ENCODE measurements at places on chromosomes 7 and 10.
A peak's percentile ranks its signal among the peaks of the same experiment; 100 is the strongest.

DNA sequence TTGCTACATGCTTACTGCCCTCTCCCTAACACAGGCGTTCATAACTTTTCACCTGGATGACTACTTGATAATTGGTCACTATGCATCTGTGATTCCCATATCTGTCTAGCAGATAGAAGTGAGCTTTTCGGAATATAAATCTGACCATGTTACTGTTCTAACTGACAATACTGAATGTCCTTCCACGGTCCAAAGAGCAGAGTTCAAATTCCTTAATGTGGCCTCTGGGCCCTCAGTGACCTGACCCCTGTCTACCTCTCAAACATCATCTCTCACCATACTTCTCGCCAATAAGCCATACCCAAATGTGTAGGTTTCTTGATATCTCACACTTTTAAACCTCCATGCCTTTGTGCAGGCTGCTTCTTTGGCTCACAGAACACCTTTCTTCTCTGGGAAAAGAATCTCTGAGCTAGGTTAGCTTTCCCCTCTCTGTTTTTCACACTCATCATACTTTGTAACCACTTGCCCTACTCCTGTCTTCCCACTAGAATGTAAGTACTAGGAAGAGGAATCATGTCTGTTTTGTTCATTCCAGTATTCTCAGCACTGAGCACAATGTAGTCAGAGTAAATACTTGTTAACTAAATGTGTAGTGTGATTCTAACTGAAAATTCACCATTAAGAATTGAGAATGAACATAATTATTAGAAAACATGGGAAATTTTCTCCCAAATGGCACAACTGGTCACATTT, 39.2 kb upstream of the LRRC17 start:
- DNase-seq: no peak

GRCh38 chr7:104175361-104175984, 32.3 kb downstream of the ORC5 start:
- DNase-seq: no peak

- DNase-seq: no peak
These were observed 177.0 kb upstream of the AKR1E2 start for GRCh38 chr10:4648999-4649398.

- DNase-seq: no peak
These were observed 103.1 kb downstream of the ZNF467 start for GRCh38 chr7:149670288-149670687.

GRCh38 chr10:35004651-35005050, 85.5 kb downstream of the CUL2 start:
- no peak for DNase-seq

GRCh38 chr7:119665796-119666195, 607.2 kb upstream of the KCND2 start:
- DNase-seq: no peak

DNA sequence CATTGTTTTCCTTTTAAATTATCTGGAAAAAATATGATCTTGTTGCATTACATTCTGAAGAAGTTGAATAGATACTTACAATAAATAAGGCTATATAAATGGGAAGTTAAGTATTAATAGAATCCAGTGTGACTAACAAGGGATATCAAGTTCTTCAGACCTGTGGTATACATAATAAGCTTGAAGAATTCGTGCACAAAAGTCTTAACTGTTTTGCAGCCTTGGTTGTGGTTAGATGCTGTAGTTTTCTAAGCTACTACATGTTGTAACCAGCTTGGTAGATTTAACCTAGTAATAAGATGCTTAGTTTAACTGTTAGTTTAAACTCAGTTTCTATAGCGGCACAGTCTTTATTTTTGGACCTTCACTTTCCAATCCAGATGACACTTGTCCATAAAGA, 106.2 kb upstream of the GLCCI1 start:
- no peak for DNase-seq

- DNase-seq: no peak
These were observed 114.8 kb downstream of the TSPAN12 start for GRCh38 chr7:120743128-120743527.

DNA sequence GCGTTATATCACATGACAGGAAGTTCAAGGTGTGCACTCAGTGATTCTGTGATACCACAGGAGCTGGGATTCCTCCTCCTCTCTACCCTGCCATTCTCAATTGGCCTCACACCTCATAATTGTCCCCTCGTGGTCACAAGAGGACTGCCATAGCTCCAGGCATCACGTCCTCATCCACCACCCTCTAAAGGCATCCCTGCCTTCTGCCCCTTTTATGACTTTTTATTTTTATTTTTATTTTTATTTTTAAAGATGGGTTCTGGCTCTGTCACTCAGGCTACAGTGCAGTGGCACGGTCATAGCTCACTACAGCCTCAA, 47.0 kb downstream of the PDGFA start:
- DNase-seq: no peak

DNA sequence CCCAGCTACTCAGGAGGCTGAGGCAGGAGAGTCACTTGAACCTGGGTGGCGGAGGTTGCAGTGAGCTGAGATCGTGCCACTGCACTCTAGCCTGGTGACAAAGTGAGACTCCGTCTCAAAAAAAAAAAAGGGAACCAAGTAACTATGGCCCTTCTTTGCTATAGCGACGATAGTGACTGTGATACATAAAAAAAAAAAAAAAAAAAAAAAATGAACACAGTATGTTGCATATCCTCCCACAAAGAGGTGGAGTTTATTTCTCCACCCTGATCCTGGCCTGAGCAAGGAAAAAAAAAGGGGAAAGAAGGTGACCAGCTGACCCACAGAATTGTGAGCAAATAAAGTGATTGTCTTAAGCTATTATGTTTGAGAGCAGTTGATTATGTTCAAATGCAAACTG, 42.3 kb upstream of the STEAP1B start:
- DNase-seq: no peak

GRCh38 chr7:47183862-47184590, 397.9 kb downstream of the TNS3 start:
- no peak for DNase-seq

GRCh38 chr10:108797573-108797972, 1125.7 kb downstream of the XPNPEP1 start:
- no peak for DNase-seq

- DNase-seq: no peak
These were observed 155.0 kb upstream of the CHST15 start for GRCh38 chr10:124248056-124249045.

DNA sequence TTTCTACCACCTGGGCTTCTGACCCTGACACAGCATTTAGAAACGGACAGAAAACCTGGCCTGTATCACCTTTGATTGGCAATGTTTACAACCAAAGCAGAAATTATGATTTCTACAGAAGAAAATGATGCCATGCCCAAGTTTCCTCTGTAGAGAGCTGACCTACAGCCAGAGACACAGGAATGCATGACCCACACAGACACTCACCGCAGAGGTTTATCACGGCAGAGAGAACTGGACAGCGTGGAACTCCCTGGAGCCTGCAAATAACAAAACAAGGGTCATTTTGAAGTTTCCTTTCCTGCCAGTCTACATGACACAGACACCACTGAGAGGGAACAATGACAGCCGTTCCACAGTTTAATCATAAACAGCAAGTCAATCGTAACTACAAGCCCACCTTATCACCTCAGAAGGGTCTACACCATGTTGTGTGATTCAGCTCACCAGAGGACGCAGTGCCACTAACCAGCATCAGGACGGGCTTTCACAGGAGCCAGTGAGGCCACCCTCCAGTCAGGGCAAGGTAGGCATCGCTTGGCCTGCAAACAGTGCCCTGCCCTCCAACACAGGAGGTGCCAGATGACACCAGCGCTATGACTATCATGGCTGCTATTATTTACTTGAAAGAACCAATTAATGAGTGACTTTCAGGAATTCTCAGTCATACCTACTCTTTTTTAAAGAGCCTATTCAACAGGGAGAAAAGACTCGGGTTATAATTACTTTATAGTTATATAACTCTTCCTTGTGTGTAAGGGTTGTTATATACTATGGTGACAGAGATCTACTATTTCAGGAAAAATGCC, 139.9 kb downstream of the TNS3 start:
- no peak for DNase-seq

GRCh38 chr7:74290981-74291441, 1.8 kb downstream of the CLIP2 start:
- DNase-seq: no peak

- no peak for DNase-seq
These were observed 53.4 kb downstream of the PAPSS2 start for GRCh38 chr10:87712913-87713616.

GRCh38 chr10:112434988-112435619, 11.6 kb downstream of the ZDHHC6 start:
- peak; percentile 23 for DNase-seq

All from CD4-positive, alpha-beta T cell treated with Interleukin-2 at 100 ng/mL for 4 hours (primary cell).